Activated naive CD4-positive, alpha-beta T cell (primary cell): ENCODE measurements at places on chromosomes 2 and 18.
A peak's percentile ranks its signal among the peaks of the same experiment; 100 is the strongest.

GRCh38 chr18:248053-248452, 19.8 kb downstream of the THOC1 start:
- no peak for DNase-seq

DNA sequence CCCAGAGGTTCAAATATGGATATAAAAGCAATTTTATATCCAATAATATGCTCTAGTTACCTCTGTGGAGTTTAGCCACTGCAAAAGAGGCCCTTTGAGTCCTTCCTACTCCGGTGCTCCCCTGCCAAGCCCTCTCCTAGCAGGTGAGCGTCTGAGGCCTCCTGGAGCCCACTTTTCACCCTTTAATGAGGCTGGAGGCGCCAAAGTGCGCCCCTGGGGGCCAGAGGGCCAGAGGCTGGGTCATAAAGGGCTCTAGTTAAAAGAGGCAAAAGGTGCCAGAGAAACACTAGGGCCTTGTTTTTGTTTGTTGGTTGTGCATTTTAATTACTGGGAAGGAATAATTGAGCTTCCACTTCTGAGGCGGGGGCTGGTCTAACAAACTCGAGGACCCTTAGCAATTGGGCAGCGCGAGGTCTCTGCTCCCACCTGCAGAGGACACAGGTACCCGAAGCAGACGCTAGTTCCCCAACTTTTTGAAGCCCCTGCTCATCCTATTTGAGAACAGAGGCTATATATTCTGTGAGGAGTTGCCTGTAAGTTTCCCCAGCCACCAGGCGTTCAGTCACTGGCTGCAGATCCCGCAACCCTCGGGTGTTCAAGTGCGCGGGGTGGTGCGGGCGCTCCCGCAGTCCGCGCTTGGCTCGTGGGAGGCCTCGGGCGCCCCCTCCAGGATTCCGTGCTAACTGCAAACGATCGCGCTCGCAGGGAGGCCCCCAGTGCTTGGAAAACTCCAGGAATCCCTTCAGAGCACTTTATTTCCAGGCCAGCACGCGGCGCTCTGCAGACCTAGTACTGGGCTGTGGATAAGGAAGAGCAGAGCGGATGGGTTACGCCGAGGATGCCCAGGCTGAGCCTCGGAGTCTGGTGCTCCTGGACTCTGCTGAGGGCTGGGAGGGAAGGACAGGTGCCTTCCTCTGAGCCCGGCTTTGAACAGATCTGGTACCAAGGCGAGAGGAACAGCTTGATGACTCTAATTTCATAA, 14.1 kb downstream of the MSGN1 start:
- no peak for DNase-seq

- DNase-seq, result no peak
Observed at GRCh38 chr2:112582314-112582746, 2.1 kb upstream of the CHCHD5 start.

DNA sequence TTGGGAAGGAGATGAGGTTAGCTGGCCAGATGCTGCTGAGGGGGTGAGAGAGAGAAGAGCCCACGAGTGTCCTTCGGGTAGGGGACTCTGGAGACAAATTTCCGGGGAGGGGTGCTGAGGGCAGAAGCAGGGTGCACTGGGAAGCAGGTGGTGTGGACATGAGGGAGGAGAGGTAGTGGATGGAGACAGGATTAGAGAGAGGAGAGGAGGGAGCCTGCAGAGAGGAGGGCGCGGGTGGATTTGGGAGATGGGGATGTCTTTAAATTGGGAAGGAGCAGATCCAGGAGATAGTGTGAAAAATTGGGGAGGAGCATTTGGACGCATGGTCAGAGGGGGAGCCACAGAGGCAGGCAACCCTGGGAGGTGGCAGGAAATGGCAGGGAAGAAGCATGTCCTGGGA, 154.7 kb downstream of the DYSF start:
- DNase-seq, result no peak

DNA sequence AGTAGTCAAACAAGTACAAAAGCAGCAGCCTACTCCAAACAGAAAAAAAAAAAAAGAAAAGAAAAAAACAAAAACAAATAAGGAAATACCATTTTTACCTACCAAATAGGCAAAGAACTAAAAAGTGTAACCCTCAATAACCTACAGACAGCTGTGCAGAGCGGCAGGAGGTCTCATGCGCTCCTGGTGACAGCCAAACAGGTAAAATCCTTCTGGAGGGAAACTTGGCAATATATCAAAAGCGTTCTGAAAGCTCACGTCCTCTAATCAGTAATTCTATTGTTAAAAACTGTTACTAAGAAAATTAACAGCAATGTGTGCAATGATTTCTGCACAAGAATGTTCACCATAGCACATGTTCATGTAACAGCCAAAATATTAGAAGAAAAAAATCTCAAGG, 105.6 kb downstream of the AFF3 start:
- DNase-seq, result no peak

GRCh38 chr2:45776160-45776955, 124.9 kb downstream of the PRKCE start:
- no peak for DNase-seq

DNA sequence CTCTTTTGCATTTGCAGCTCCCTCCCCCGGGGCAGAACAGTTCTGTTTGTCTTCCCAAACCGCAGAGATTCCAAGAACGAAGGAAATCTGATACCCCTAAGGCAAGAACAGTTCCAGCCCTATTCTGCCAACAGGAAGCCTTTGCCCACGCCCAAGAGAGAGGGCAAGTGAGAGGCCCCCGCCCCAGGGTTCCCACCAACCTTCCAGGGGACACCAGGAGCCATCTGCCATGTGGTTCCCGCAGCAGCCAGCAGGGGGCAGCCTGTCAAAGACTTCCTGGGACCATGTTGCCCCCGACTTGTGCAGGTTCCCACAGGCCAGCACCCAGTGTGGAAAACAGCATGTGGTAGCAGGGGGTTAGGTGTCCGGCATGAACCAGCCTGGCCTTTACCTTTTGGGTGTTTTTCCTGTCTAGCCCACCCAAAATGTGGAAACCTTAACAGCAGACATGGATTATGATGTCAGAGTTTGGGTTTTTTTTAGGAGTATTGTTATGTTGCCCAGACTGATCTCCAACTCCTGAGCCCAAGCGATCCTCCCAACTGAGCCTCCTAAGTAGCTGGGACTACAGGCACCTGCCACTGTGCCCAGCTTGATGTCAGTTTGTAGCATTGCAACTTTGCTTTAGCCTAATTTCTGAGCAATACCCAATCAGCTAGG, 21.7 kb upstream of the EFHD1 start:
- DNase-seq, result peak; percentile 57

GRCh38 chr2:192584976-192585375, 390.2 kb upstream of the TMEFF2 start:
- DNase-seq, result no peak

DNA sequence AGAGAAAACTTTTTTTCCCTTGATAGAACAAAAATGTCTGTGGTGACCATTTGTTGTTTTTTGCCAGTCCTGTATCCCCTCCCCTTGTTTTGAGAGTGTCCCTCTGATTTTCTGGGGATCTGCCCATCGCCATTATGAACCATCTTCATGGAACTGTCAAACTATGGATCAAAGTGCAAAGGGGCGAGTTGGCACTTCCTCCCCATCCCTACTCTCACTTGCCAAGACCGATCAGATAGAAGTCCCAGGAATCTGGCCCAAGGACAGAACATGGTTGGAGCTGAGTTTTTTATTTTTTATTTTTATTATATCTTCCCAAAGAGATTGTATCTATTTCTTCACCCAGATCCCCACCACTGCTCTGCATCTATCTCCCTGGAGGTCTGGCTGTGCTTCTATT, 221.4 kb downstream of the IKZF2 start:
- DNase-seq, result no peak

DNA sequence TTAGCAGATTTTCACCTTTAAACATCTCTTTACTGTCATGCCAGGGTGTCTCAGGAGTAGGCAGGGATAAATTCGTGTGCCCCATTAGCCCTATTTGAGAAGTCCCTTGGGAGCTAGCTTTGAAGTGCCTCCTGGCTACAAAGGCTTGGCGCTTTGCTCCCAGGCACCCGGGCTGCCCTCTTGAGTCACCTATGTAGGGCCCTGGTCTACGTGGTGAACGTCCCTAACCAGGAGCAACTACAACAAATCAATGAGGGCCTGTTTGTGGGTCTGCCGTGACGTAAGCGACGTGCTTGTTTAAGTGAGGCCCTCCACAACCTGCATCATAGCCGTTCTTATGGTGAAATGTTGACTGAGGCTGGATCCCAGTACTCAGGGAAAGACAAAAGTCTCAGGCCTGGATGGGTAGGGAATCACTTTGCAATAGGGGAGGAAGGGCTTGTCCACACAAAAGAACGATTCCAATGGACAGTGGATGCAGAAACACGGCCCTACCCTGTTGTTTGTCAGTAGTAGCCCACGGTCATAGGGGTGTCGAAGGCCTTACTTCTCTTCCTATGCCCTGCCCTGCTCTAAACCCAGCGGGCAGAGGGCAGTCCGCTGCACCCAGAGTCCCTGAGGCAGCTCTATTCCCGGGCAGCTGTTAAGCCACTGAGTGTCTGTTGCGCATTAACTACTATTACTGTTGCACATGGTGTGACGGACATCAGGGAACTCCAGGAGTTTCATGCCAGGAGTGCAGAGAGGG, 93.9 kb downstream of the INHBB start:
- no peak for DNase-seq

DNA sequence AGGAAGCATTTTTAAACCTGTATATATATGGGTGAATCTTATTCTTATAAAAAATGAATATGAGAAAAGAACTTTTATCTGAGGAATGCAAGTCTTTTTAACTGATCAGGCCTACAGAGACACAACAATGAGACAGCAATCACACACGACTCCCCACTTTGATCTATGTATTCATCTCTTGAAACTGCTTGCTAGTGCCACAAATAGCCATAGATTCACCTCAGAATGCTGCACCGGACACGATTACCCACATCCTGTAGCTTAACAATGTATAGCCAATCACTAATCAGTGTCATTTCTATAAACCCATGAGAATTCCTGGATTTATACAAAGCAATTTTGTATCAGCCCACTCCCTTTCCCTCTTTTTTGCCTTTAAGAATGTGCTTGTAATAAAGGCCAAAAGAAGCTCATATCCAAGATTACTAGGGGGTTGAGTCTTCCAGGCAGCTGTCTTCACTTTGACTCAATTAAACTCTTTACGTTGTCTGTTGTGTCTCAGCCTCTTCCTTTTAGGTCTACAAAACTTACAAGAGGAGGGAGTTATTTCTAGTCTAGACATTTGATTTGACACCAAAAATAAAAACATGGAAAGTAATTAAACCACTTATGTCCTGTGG, 94.9 kb downstream of the MBD2 start:
- DNase-seq, result no peak

DNA sequence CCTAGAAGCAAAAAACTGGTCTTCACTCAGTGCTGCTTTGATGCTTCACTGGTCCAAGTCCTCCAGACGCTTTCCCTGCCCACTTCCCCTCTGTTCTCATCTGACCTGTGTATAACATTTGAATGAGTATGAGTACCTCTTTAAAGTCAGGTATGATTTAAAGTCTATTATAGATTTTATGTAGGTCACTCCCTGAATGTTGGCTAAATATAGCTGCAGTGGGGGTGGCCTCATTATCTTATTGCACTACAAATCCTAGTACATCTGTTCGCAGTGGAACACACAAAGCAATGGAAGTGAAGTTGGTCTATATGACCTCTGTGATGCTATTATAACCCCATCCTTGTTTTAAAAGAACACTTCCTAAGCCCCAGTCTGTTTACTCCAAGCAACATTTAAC, 33.2 kb downstream of the ARHGEF33 start:
- no peak for DNase-seq

- no peak for DNase-seq
Observed at GRCh38 chr2:143397884-143398614, 268.8 kb downstream of the ARHGAP15 start.

GRCh38 chr2:2694746-2695145, 363.7 kb upstream of the MYT1L start:
- no peak for DNase-seq

DNA sequence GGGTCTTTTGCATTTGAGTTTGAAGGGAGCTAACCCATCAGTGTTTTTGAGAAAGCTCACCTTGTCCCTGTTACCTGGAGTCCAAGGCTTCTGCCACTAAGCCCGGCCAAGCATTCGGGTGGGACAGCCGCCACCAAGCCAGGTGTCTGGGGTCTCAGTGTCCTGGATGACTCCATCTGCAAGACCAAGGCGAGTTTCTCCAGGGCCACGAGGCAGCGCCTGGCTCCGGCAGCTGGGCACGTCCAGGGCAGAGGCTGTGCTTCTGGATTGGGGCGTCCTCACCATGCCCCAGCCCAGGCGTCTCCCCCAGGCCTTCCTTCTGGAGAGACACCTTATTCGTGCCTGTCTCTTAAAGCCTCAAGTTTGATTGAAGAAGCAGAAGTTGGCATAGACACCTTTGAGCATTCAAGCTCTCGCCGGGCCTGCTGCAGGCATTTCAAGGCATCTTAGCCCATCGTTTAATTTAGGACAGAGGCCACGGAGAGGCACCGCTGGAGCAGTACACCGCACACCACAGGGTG, 24.9 kb downstream of the MLPH start:
- DNase-seq, result no peak

- DNase-seq, result no peak
Observed at GRCh38 chr18:34297287-34297686, 72.6 kb upstream of the NOL4 start.

DNA sequence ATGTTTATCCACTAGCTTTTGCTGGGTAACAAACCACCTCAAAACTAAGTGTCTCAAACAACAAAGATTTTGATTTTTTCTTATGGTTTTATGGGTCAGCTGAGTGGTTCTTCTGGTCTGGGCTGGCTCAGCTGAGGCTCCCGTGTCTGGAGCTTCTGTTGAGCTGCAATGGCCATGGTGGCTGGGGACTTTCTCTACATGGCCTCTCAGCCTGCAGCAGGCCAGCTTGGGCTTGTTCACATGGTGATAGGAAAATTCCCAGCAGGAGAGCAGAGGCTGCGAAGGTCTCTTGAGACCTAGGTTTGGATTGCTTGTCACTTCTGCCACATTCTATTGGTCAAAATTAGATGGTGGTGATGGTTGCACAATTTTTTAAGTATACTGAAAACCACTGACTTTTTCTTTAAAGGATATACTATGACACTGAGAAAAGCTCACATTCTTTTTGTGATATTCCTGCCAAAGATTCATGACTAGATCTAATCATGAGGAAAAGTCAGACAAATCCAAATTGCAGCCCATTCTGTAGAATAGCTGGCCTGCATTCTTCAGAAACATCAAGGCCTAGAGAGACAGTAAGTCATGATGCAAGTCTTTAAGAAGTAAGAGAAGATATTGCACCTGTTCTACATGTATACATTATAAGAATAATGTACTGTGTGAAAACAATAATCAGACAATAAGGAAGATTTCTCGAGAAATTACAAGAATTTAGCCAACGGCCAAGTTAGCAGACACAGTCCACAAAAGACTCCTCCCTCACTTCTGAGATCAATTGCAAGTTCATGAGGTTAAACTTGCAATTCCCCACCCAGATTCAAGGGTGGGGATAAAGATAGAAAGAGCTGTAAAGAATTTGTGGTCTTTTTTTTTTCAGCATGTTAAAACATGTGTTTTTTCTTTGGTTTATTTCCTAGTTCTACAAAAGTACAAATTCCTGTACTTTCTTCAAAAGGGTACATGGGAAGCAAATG, 35.0 kb upstream of the IL1R2 start:
- no peak for DNase-seq

GRCh38 chr2:237503201-237503600, 16.1 kb downstream of the MLPH start:
- DNase-seq, result no peak

- DNase-seq, result no peak
Observed at GRCh38 chr2:162091325-162092007, 17.5 kb upstream of the DPP4 start.
